ENCODE measurements at places on chromosomes 5 and 9. TPM values are rescaled to one million over a fixed set of nuclear protein-coding genes. Genes with fewer than 3 reads are reported as not detected.

DNA sequence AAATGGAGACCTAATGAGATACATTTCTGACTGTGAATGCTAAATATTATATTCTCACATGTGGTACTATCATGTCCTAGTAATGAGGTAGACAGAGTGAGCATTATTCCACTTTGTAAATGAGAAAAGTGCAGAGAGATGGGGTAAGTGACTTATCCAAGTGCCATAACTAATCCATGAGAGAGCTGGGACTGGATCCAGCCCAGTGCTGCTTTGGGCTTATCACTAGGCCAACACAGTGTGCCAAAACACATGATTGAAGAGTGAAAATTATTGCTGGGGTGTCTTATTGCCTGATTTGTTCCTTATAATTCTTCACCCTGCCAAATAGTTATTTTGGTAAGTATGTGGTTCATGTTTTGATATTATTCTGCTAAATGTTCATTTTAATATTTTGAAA, 442.2 kb upstream of the GRAMD2B start:
- DNase-seq: no peak

GRCh38 chr5:88672644-88673252, 210.2 kb downstream of the MEF2C start:
- peak; percentile 87 for DNase-seq

DNA sequence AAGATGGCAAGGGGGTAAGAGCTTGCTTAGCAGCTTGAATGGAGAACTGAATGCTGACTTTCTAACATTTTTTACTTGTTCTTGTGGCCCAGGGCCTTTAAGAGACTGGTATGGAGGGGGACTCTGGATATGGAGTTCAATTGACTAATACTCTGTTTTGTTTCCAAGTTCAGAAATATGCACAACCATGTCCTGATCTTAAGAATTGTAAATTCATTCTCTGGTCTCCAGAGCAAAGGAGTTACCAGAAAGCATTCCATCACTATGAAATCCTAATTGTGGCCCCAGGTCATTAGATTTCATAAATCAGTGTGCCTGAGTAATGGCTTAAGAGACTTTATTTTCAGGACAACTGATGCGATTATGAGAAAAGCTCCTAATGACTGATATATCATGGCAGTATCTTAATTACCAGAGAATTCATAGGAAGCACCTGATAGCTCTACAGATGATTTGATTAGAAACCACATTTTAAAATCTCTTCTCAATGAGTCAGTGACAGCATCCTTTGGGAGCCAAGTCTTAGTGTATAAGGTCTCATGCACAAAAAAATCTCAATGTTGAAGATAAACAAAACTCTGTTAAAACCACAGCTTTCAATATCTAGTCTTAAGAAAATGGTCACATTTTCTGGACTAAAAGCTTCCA, 613.6 kb upstream of the KLF4 start:
- DNase-seq: no peak

DNA sequence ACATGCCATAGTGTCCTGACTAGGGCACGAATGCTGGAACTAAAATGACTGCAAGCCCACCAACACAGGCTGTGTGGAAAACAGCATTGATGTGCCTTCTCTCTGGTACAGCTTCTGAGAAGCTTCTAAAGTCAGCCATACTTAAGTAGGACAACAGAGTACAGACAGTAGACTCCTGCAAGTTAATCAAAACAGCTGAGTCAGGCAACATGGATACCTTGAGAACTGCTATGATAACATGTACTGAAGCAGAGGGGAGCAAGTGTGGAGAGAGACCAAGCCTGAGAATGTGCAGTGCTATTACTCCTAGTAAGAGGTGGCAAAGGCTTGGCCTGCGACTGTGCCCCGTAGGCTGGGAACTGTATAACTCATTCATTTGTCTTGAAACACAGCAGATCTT, 2.5 kb downstream of the ISCA1 start:
- no peak for DNase-seq

- DNase-seq: no peak
These were observed 95.6 kb upstream of the ZNF608 start for GRCh38 chr5:124841829-124842712.

DNA sequence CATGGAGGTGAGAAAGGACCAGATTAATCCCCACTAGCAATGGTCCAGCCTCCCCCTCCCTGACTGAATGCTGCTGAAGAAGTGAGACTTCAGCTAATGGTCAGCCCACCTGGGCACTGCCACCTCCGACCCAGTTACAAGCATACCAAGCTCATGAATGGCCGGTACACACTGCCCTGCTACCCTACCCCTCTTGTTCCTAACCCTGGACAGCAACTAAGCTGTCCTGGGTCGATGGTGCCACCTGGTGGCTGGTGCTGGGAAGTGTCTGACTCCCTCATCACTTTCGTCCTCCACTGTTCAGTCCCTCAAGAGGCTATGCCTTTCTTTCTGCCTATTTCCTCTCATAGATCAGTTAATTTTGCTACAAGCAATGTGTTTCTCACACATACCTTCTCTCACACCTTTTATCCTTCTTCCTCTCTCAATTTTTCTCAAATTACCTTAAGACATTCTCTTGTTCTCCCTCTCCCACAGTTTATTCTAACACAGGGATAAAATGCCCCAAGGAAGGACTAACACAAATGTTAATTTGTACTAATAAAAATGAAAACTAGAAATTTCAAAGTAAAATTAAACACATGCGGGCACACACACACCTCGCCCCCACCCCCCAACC, 42.4 kb downstream of the PAX5 start:
- peak; percentile 75 for DNase-seq

DNA sequence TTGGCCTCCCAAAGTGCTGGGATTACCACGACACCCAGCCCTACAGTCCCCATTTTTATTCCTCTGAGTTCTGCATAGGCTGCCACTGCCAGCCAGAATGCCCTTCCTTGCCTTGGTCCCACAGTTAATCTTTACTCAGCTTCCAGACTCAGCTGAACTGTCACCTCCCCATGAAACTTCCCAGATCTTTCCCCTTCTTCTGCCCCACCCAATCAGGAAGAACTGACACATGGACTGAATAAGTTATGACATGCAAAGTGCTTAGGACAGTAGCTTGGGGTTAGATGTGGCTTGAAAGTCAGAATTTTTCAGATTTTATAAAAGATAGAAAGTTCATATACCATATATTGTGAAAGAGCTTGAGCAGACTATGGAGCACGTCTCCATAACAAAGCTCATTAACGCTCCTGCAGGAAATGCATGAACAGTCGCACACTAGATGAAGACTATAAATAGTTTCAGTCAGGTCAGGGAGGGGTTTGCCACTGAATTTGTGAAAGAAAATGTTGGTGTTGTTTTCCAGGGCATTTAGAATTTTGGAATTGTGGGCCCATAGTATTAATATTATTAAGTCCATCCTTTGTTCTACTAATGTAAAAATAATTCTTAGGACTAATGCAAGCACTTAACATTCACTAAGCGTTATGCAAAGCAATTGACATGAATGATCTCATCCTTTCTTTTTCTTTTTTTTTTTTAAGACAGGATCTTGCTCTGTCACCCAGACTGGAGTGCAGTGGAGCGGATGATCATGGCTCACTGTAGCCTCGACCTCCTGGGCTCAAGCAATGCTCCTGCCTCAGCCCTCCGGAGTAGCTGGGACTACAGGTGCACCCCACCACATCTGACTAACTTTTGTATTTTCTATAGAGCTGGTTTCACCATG, 36.1 kb upstream of the DENND1A start:
- no peak for DNase-seq

GRCh38 chr9:131747352-131747751, 7.5 kb upstream of the RAPGEF1 start:
- DNase-seq: peak; percentile 74

Gene MAST4
- 8.5 TPM for total RNA-seq

DNA sequence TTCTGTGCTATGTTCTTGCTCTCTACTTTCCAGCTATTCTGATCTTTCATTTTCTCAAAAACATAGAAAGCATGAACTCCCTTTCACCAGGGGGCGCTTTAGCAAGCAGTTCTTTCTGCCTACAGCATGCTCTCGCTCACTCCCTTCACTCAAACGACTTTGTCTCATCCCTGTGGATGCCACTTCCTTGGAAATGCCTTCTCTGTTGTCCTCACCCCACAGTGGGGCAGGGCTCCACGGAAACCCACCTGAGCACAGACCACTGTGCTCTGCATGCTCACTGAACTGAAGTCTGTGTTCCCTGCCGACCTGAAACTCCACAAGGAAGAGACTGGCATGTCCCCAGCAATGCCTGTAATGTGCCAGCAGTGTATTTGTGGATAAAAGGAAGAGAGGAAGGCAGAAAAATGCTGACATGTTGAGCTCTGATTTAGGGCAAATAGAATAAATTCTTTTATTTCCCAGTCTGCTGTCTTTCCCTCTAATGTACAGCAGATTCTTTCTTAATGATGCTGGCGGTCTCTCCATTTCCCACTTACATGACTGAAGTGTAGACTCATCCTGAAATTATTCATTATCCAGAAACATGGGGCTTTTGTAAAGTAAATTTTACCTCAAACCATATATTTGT, 4.9 kb upstream of the ROR2 start:
- DNase-seq: peak; percentile 93

Gene NSUN2
- total RNA-seq: 112 TPM

DNA sequence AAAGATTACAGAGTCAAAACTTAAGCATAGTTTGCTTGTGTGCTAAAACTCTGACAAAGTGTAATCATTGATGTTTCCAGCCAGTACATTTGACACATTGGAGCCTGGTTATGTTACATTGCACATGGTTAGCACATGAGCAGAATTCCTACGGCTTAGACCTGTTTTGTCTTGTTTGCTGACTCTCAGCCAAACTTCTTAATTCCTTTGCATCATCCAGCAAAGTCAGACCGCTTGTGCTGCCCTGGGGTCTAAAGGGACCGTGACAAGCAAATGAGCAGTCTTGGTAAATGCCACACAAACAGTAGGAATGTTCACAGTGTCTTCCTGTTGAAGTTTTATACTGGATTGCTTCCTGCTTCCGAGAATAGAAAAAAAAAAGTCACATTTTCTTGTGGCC, 72.0 kb upstream of the ENTREP1 start:
- DNase-seq: no peak

DNA sequence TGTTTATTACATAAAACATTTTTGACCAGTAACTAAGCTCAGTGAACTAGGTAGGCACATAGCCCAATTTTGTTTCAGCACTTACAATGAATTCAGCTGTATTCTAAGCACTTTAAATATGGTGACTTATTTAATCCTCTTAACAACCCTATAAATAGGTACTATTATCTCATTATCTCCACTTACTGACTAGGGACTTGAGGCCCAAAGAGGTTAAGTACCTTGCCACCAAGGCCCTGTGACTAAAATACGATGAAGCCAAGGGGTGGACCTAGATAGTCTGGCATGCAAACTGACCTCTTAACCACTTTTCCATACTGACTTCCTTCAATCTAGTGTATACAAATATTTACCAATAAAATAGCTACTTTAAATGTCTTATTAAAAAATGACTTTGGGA, 266.4 kb downstream of the ZNF608 start:
- no peak for DNase-seq

Gene TEX48
- total RNA-seq: not detected

- no peak for DNase-seq
These were observed 137.0 kb downstream of the RXRA start for GRCh38 chr9:134463280-134463679.

DNA sequence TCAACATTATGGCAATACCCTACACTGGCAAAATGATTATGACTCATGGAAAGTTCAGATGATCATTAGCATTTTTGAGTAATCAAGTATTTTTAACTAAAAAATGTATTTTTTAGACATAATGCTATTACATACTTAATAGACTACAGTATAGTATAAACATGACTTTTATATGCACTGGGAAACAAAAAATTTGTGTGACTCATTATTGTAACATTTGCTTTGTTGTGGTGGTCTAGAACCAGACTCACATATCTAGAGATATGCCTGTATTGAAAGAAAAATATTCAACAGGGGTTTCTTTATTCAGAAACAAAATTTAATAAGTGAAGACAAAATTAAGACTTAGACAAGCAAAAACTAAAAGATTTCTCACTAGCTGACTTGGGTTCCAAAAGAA, 385.3 kb upstream of the RIOK2 start:
- DNase-seq: no peak

Gene DEPDC1B
- total RNA-seq: 75.0 TPM

Gene CDC20B
- not detected for total RNA-seq

DNA sequence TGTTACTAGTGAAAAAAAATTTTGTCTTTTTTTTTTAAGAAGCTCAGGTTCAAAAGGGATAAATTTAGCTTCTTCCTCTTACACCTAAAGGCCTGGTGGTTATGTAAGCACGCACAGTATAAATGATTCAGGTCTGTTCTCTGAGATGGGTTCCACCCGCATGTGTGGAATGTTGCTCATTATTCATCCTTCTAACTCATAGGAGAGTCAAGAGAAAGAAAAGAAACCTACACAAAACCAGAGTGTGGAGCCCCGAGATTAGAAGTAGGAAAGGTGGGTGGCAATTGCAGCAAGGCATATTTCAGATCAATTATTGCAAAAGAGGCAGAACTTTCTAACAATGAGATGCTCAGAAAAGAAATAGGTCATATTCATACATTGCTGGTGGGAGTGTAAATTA, 13.5 kb downstream of the PLAC8L1 start:
- DNase-seq: no peak

GRCh38 chr9:116325924-116326323, 172.3 kb downstream of the PAPPA start:
- DNase-seq: no peak

Gene DDX4
- not detected for total RNA-seq

- no peak for DNase-seq
These were observed 374.0 kb downstream of the NFIB start for GRCh38 chr9:13939701-13940490.

DNA sequence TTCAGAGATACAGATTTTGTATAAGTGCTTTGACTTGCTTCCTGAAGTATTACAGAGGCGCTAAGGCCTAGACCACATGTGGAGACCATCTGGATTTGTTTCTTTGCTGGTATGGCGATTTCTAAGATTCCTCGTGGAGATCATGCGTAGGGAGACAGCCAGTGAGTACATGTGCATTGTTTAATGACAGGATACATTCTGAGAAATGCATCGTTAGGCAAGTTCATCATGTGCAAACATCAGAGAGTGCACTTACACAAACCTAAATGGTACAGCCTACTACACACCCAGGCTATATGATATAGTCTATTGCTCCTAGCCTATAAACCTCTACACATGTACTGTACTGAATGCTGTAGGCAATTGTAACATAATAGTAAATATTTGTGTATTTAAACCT, 16.5 kb upstream of the CEP120 start:
- no peak for DNase-seq

DNA sequence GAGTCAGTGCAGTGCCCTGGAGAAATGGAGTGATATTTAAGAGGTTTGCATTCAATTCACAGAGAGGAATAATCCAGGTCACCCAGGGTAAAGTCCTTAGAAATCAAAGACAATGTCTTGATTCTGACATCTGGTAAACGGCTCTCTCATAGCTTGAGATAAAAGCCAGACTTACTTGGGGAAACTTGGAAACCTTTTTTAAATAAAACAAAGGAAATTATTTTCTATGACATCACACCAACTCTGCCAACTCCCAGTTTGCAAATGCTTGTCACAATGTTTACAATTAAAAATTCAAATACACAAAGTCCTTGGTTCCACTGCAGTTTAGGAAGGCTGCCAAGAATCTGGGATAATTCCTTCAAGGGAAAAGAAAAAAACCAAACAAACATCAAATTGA, 255.1 kb upstream of the NREP start:
- DNase-seq: no peak

All from GM23338 (cell line).